ENCODE measurements at places on chromosomes 6 and 20.

DNA sequence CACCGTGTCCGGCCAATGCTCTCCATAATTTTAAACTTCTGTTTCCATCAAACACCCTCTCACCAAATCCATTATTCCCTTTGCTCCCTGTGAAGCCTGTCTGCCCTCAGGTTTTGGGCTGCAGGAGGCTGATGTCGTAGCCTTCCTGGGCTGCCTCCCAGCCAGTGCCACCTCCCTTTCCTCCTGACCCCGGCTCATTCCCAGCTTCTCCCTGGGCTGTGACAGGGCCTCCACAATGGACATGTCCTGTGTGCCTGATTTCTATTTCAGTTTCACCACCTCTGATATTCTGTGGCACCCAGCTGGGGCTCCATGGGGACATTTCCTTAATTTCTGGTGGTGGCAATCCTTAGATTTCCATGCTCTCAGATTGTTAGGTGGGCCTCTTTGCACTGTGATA, 28.8 kb downstream of the IL20RA start:
- H3K27me3 ChIP-seq = no peaks in the 10 kb centered on the region
- H3K27ac ChIP-seq = no peak overlapping the region
- H3K36me3 ChIP-seq = no peaks in the 10 kb centered on the region
- H3K4me3 ChIP-seq = no peak overlapping the region
- no peak for DNase-seq

- no peak overlapping the region for H3K27ac ChIP-seq
- no peak for DNase-seq
- H3K4me3 ChIP-seq = no peak overlapping the region
- H3K27me3 ChIP-seq = no peaks in the 10 kb centered on the region
- no peaks in the 10 kb centered on the region for H3K36me3 ChIP-seq
These were observed 1349.1 kb upstream of the ADGRB3 start for GRCh38 chr6:67285770-67286495.

GRCh38 chr20:58523072-58523970, 8.1 kb upstream of the APCDD1L start:
- H3K4me1 ChIP-seq = no peaks in the 10 kb centered on the region
- DNase-seq = no peak
- no peak overlapping the region for H3K4me3 ChIP-seq
- H3K27me3 ChIP-seq = no peaks in the 10 kb centered on the region
- no peaks in the 10 kb centered on the region for H3K36me3 ChIP-seq

- H3K36me3 ChIP-seq = no peaks in the 10 kb centered on the region
- no peaks in the 10 kb centered on the region for H3K27me3 ChIP-seq
- no peak overlapping the region for H3K27ac ChIP-seq
- H3K4me1 ChIP-seq = no peaks in the 10 kb centered on the region
- H3K4me3 ChIP-seq = no peak overlapping the region
These were observed 1026.9 kb upstream of the ADGRB3 start for GRCh38 chr6:67608099-67608749.

DNA sequence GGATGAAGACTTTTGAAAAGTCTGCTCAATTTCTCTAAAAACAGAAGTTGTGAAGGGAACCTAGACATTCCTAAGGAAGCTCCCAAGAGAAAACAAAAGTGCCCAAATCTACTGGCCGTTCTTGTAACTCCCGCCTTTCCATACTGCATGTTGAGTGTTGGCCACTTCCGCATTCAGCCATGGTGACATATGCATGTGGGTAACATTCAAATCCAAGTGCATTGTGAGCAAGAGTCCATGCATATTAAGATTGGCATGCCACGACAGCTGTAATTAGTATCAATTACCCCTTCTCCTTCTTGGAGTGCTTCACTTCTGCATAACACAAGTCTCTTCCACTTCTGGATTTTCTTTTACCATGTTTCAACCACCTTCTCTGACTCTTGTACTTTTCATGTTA, 8.4 kb downstream of the SLC35D3 start:
- H3K27ac ChIP-seq = no peak overlapping the region
- no peaks in the 10 kb centered on the region for H3K27me3 ChIP-seq
- H3K4me3 ChIP-seq = no peak overlapping the region
- no peak for DNase-seq

GRCh38 chr20:62505337-62506045, 29.7 kb upstream of the GATA5 start:
- H3K27me3 ChIP-seq = no peaks in the 10 kb centered on the region
- no peaks in the 10 kb centered on the region for H3K36me3 ChIP-seq
- H3K27ac ChIP-seq = no peak overlapping the region
- H3K4me1 ChIP-seq = no peaks in the 10 kb centered on the region
- no peak for DNase-seq

Measured in breast epithelium (tissue), 4 donors.